Suprapubic skin (tissue), 4 donors: ENCODE measurements at places on chromosomes 2 and 18. TPM values are rescaled to one million over a fixed set of nuclear protein-coding genes. Genes with fewer than 3 reads are reported as not detected.

The ASB18 gene
- not detected for total RNA-seq

The SETBP1 gene
- 18.2 TPM for total RNA-seq

The TMEM182 gene
- total RNA-seq = 0.49 TPM

The NDUFB3 gene
- total RNA-seq = 42.7 TPM

The ANKZF1 gene
- total RNA-seq = 78.3 TPM

The FAM124B gene
- total RNA-seq = 1.5 TPM

The TIGD1 gene
- total RNA-seq = 6.6 TPM

The RAPH1 gene
- 38.3 TPM for total RNA-seq

The PPIL3 gene
- total RNA-seq = 21.3 TPM

The CYTIP gene
- 5.4 TPM for total RNA-seq

The VWC2L gene
- total RNA-seq = not detected

The POLR1A gene
- total RNA-seq = 24.3 TPM

The MFSD2B gene
- not detected for total RNA-seq

The NEU4 gene
- 0.70 TPM for total RNA-seq

The KCNE4 gene
- 2.4 TPM for total RNA-seq

The CERS6 gene
- 68.7 TPM for total RNA-seq

The C18orf32 gene
- total RNA-seq = 36.4 TPM

The ASXL3 gene
- 0.11 TPM for total RNA-seq

The FBXO41 gene
- 6.3 TPM for total RNA-seq
